ENCODE measurements at places on chromosomes 5 and 9.

GRCh38 chr9:5876711-5877110, 14.0 kb upstream of the MLANA start:
- no peak for DNase-seq

- no peak for DNase-seq
Measured at GRCh38 chr5:16547200-16547842, 69.5 kb downstream of the RETREG1 start.

DNA sequence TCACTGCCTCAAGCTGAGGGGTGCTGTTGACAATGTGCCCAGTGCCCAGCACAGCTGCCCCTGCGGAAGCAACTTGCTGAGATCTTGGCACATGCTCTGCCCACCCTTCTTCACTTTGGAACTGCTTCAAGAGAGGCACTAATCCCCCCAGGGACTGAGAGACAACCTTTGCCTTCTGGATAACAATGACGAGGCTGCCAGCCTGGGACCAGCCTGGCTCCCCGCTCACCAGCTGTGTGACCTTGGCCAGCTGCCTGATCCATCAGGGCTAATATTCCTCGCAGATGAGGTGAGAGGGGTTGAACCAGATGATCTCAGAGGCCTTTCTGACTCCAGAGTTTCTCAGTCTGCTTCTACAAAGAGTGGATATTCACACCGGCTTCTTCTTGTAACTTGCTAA, 81.0 kb downstream of the SHB start:
- no peak for DNase-seq

GRCh38 chr5:135534609-135535419, 950 bp downstream of the NEUROG1 start:
- DNase-seq, result no peak

- no peak for DNase-seq
Measured at GRCh38 chr9:70030156-70030555, 13.5 kb upstream of the MAMDC2 start.

- no peak for DNase-seq
Measured at GRCh38 chr9:121815546-121816448, 164.4 kb downstream of the DAB2IP start.

- DNase-seq, result no peak
Measured at GRCh38 chr5:125836256-125836655, 587.0 kb upstream of the GRAMD2B start.

GRCh38 chr9:117494401-117495090, 79.7 kb upstream of the ASTN2 start:
- peak; percentile 85 for DNase-seq

DNA sequence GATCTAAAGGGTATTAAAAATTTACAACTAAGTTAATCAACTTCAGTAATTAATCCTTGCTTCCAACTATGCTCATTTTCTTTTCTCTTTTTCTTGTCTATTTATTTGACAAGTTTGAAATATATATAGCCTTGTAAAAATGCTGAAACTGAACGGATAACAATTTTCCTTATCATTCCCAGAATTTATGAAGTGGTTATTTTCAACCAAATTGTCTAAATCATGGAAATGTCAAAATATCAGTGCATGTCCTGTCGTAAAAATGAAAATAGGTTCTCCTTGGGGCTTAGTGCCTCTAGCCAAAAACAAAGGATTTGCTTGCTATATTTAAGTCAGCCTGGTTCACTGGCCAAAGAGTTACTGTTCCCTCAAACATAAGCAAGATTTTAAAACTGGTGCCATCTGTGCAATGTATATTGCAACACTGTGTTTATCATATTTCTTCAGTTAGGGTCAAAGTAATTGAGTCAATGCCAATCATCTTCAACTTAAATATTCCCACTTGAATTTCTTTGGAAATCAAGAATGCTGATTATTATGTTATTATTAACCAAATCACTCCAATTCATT, 798.3 kb downstream of the MAT2B start:
- DNase-seq, result no peak

- no peak for DNase-seq
Measured at GRCh38 chr5:111299067-111299481, 74.9 kb downstream of the CAMK4 start.

GRCh38 chr5:160463227-160463626, 41.6 kb downstream of the PTTG1 start:
- DNase-seq, result no peak

GRCh38 chr9:104927216-104927911, 591 bp downstream of the ABCA1 start:
- peak; percentile 58 for DNase-seq

DNA sequence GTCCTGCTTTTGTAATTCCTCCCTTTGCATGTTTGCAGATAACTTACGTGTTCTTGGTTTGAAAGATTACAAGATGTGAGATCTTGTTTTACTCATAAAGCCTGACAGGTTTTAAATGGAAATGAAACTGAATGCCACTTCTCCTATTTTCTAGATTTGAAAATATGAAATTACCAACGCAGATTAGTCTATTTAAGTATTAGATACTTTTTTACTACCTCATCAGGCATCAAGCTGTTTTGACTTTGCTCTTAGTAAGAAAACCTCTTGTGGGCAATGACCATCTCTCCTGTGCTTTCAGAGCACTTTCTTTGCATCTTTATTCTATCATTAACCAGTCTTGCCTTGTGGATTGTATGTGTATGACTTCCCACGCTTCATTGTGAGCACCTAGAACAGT, 3.5 kb downstream of the DMXL1 start:
- no peak for DNase-seq

GRCh38 chr9:3337515-3338225, 188.1 kb downstream of the RFX3 start:
- peak; percentile 38 for DNase-seq

GRCh38 chr5:62326302-62326701, 20.3 kb downstream of the KIF2A start:
- DNase-seq, result no peak

- DNase-seq, result peak; percentile 5
Measured at GRCh38 chr5:73654171-73654811, 28.3 kb downstream of the ARHGEF28 start.

GRCh38 chr9:126123927-126124326, 202.7 kb upstream of the MVB12B start:
- DNase-seq, result no peak

- DNase-seq, result no peak
Measured at GRCh38 chr5:180820788-180821321, 18.2 kb upstream of the MGAT1 start.

DNA sequence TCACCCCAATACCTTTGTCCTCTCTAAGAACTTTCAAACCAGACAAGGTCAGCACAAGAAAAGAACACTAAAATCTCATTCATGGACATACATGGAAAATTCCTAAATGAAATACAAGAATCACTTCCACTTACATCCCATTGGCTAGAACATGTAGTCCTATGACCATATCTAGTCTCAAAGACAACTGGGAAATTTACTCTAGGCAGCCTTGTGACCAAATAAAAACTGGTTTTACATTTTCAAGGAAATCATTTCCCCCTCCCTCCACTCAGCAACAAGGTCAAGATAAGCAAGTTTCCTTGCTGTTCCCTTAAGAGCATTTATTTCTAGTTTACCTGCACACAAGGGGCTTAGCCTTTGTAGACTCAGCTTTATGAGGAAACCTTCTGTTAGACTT, 20.3 kb upstream of the SERINC5 start:
- DNase-seq, result no peak

- no peak for DNase-seq
Measured at GRCh38 chr9:98219364-98219716, 26.9 kb upstream of the CORO2A start.

DNA sequence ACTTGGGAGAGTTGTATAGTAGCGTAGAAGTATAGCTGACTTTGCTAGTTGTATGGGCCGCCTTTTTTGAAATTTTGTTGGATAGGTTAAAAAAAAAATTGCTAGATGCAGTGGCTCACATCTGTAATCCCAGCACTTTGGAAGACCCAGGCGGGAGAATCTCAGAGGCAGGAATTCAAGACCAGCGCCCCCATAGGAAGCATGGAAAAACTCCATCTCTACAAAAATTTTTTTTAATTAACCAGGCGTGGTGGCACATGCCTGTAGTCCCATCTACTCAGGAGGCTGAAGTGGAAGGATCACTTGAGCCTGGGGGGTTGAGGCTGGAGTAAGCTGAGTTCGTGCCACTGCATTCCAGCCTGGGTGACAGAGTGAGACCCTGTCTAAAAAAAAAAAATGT, 59.2 kb downstream of the SMC5 start:
- DNase-seq, result no peak

- DNase-seq, result no peak
Measured at GRCh38 chr5:35862126-35862525, 5.4 kb downstream of the IL7R start.

- DNase-seq, result no peak
Measured at GRCh38 chr5:127386557-127386956, 96.0 kb downstream of the MEGF10 start.

GRCh38 chr9:128408963-128409431, 11.7 kb upstream of the CERCAM start:
- peak; percentile 96 for DNase-seq

DNA sequence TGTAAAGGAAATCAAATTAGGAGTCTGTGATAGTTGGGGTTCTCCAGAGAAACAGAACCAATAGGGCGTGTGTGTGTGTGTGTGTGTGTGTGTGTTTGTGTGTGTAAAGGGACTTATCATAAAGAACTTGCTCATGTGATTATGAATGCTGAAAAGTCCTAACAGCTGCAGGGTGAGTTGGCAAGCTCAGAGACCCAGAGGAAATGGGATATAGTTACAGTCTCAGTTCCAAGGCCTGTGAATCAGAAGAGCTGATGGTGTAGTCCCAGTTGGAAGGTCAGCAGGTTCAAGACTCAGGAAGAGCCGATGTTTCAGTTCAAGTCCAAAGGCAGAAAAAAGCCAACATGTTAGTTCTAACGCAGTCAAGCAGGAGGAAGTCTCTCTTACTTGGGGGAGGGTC, 214.2 kb downstream of the ELAVL2 start:
- DNase-seq, result no peak

DNA sequence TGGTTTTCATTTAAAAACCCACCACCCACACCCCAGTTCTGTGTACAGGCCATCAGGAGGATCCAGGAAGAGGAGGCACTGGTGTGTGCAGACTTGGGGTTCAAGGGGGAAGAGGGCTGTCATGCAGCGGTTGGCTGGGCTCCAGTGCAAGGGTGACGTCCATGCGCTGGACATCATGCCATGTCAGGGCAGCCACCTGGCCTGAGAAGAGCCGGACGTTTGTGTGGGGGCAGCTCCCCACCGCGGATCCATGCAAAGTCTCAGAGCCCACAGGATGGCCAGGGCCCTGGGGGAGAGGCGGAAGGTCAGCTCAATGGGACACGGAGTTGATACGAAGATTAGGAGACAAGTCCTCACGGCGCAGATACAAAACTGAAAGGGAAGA, 11.1 kb downstream of the BRD9 start:
- DNase-seq, result no peak

- DNase-seq, result no peak
Measured at GRCh38 chr5:125326150-125326510, 579.7 kb upstream of the ZNF608 start.

DNA sequence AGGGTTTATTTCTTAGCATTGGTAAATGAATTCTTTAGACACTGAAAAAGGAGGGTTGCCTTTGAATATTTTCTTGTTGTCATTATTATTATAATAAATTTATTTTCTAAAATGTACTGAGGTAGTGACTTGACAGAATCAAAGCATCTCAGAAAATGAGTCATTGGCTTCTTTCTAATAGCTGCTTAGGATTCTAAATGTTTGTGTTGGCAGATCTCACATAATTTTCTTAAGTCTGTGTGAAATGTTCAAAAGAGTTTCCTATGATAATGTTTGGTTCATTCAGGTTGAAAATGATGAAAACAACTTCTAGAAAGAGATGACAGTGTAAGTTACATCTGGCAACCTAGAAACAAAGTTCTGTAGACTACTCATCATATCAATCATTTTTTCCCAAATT, 69.7 kb downstream of the SH3GL2 start:
- no peak for DNase-seq

DNA sequence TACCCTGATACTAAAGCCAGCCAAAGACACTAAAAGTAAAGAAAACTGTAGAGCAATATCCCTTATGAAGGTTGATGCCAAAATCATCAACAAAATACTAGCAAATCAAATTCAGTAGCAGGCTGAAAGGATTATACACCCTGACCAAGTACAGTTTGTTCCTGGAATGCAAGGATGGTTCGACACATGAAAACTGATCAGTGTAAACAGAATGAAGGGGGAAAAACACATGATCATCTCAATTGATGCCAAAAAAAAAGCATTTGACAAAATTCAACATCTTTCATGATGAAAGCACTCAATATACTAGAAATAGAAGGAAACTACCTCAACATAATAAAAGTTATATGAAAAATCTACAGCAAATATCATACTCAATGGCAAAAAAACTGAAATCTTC, 43.5 kb upstream of the LRRC14B start:
- no peak for DNase-seq

- no peak for DNase-seq
Measured at GRCh38 chr9:316382-316965, 101.8 kb downstream of the DOCK8 start.

DNA sequence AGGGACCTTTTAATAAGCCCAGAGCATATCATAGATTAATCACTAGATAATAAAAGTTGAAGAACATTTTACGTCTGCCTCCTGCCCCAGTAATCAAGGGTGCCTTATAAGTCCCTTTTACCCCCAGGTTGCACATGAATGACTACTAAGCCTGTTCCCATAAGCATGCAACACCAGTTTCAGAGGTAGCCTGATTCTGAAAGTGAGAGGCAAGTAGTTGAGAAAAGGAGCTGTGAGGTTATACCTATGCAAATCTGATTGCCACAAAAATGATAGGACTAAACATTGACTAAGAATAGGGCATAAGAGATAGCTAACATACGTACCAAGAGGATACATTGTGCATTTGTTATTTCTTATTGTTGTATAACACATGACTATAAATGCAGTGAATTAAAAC, 681.9 kb downstream of the ISL1 start:
- no peak for DNase-seq

GRCh38 chr9:100426530-100427365, at the start of gene MSANTD3:
MSANTD3 (plus strand) TSS chr9:100427143; CDS start chr9:100441939, 14,796 bp downstream.
- DNase-seq, result peak; percentile 67

- peak; percentile 61 for DNase-seq
Measured at GRCh38 chr9:1005043-1005667, 28.7 kb downstream of the DMRT3 start.
